ENCODE measurements at places on chromosomes 12 and 14. TPM values are rescaled to one million over a fixed set of nuclear protein-coding genes. Genes with fewer than 3 reads are reported as not detected.

KRT72 gene
- not detected for total RNA-seq

NABP2 gene
- total RNA-seq = 55.5 TPM

DNA sequence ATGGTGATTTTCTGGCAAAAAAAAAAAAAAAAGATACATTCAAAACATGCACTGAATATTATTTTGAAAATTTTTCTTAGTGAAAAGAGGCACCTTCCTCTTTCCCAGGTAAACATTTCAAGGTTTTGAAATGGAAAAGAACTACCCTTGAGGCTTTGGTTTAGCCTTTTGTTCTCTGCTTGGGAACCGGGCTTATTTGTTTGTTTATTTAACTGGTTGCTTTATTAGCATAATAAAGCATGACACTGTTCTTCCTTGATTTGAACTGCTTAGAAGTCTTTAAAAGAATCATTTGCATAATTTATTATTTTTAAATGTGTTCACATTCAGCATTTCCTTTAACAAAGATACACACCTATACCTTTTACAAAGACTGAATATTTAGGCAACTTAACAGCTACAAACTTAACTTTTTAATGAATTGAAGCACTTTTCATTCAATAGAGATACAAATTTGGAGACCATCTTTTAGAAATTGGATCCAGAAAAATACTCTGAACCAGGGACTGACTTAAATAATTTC, 174.5 kb downstream of the FBXL14 start:
- no peak for DNase-seq

- no peak for DNase-seq
Measured at GRCh38 chr12:104166465-104166864, 28.5 kb upstream of the NFYB start.

- DNase-seq = no peak
Measured at GRCh38 chr14:41839661-41840060, 233.0 kb downstream of the LRFN5 start.

DNA sequence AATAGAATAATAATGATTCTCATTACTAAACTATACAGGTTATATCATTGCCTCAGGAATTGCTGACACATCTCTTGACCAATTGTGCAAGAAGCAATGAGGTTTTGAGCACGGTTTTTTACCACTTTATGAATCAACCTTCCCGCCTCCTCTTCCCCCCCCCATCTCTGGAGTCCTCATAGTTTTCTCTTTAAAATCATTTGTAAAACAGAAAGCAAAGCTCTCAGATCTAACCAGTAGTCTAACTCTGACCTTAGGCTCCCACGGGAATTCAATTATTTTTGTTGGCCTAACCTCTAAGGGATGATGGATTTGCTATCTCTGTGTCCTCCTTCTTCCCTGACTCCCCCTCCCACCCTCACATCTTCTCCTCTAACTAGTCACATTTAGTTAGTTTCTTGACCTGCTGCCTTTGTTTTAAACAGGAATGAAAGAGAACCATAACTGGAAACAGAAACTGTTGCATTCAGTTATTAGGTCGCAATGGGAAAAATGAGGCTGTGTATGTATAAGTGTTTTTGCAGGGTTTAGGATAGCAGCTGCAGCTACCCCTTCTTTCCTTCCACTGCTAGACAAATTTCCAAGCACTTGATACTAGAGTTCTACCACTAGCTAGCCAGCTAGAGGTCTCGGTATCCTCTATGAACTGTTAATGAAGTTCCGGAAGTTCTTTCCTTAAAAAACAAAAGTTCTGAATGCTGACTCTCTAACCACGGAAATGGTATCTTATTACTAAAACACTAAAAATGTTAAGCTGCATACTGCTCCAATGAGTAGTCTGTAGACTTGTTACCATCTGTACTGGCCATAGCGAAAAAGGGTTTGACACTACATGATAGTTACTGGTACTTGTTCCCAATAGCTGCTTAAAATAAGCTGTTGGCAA, 65.4 kb downstream of the TAOK3 start:
- no peak for DNase-seq

- peak; percentile 55 for DNase-seq
Measured at GRCh38 chr12:6697584-6698351, 2.8 kb downstream of the PIANP start.

All from Calu3 (cell line).